ENCODE measurements at places on chromosomes 6 and 20. TPM values are rescaled to one million over a fixed set of nuclear protein-coding genes. Genes with fewer than 3 reads are reported as not detected.
A peak's percentile ranks its signal among the peaks of the same experiment; 100 is the strongest.

- H3K36me3 ChIP-seq: no peaks in the 10 kb centered on the region
- no peak for DNase-seq
- H3K27ac ChIP-seq: no peak overlapping the region
- no peaks in the 10 kb centered on the region for H3K4me1 ChIP-seq
- no peaks in the 10 kb centered on the region for H3K27me3 ChIP-seq
These were observed 243.8 kb downstream of the TBC1D32 start for GRCh38 chr6:121090492-121090891.

DNA sequence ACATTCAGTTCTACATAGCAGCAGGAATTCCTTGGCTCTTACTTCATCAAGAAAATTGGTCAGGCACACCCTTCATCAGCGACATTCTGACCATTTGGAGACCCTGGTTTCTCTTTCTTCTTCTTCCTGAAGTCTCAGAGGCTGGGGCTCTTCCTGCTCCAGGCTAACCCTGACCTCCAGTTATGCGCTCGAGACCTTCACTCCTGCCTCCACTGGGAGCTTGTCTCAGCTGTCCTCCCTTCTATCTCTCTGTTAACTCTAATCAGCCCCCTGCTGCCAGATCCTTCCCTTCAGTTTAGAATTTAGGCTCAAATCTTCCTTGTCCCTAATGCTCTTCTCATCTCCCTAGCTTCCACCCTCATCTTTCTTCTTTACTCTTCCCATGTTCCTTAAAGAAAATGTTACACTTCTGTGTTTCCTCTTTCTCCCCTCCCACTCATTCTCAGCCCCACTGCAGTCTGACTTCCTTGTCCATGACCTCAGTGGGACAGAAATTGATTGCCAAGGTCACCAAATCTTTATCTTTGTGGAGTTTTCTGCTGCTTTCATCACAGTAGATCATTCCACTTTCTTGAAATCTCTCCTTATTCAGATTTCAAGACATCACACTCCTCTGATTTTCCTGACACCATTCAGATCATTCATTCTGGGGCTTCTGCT, 8.4 kb upstream of the HLA-DOA start:
- H3K4me3 ChIP-seq: no peak overlapping the region
- H3K4me1 ChIP-seq: peaks cover 11% of the 10 kb centered on the region
- peak overlapping the region; percentile 80 for H3K27ac ChIP-seq
- H3K36me3 ChIP-seq: no peaks in the 10 kb centered on the region
- DNase-seq: no peak

DNA sequence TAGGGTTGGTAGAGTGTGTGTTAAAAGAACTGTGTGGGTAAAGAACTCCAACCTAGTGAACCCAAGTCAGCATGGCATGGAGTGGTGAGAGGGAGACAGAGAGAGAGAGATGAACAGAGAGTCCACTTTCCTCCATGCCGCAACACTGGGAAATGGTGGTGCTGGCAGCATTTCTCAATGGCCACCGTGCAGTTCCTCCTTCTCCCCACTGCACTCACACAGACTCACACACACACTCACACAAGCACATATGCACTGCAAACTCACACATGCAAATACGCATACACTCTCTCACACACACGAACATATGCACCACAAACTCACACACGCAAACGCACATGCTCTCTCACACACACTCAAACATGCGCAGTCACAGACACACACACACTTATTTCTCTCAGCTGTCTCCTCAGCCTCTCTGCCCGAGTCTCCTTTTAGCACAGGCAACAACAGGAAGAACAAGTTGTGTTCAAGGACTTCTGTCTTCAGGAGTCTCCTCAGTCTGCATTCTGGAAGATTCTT, 66.5 kb upstream of the LY86 start:
- no peak overlapping the region for H3K4me3 ChIP-seq
- no peaks in the 10 kb centered on the region for H3K36me3 ChIP-seq
- no peak for DNase-seq
- H3K27me3 ChIP-seq: peaks cover 28% of the 10 kb centered on the region

DNA sequence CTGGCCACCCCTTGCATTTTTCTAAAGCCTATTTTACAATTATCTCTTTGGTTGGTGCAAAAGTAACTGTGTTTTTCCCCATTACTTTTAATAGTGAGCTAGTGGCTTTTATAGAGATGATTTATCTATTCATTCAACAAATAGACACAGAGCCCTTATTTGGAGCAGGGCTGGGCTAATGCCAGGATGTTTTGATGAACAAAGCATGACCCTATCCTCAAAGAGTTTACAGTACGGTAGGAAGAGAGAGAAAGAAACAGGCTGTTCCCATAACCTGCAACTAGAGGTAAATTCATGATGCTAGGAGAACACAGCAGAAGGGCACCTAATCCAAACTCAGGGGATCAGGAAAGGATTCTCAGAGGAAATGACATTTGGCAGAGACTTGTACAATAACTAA, 37.3 kb upstream of the UST start:
- H3K36me3 ChIP-seq: no peaks in the 10 kb centered on the region
- no peak for DNase-seq
- H3K27me3 ChIP-seq: no peaks in the 10 kb centered on the region
- H3K4me3 ChIP-seq: no peak overlapping the region

GRCh38 chr6:6401401-6401800, 80.9 kb upstream of the F13A1 start:
- no peak overlapping the region for H3K4me3 ChIP-seq
- H3K27me3 ChIP-seq: no peaks in the 10 kb centered on the region
- no peaks in the 10 kb centered on the region for H3K36me3 ChIP-seq
- DNase-seq: no peak
- no peak overlapping the region for H3K27ac ChIP-seq
- H3K4me1 ChIP-seq: no peaks in the 10 kb centered on the region

GRCh38 chr20:33964441-33964840, 29.3 kb upstream of the RALY start:
- H3K4me3 ChIP-seq: no peak overlapping the region
- H3K4me1 ChIP-seq: no peaks in the 10 kb centered on the region
- H3K27me3 ChIP-seq: no peaks in the 10 kb centered on the region
- DNase-seq: no peak
- no peak overlapping the region for H3K27ac ChIP-seq

DNA sequence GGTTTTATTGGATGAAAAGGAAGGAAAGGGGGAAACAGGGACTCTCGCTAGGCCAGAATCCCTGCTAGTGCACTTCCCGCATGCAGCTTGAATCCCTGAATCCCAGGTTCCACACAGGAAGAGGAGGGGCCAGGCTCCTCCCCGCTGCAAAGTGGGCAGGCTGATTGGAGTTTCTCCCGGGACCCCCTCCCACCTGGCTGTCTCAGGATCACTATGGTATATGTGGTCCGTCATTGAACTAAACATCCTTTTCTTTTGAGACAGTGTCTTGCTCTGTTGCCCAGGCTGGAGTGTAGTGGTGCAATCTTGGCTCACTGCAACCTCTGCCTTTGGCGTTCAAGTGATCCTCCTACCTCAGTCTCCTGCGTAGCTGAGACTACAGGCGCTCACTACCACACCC, 70.7 kb downstream of the FAM50B start:
- DNase-seq: no peak
- no peak overlapping the region for H3K4me3 ChIP-seq
- no peaks in the 10 kb centered on the region for H3K27me3 ChIP-seq
- H3K4me1 ChIP-seq: no peaks in the 10 kb centered on the region

- H3K27me3 ChIP-seq: no peaks in the 10 kb centered on the region
- H3K4me1 ChIP-seq: peaks cover 29% of the 10 kb centered on the region
- peak overlapping the region; percentile 88 for H3K27ac ChIP-seq
- no peak for DNase-seq
These were observed 2.2 kb downstream of the HMGA1 start for GRCh38 chr6:34238585-34239499.

- peaks cover 18% of the 10 kb centered on the region for H3K4me1 ChIP-seq
- peak overlapping the region; percentile 80 for H3K27ac ChIP-seq
- H3K27me3 ChIP-seq: no peaks in the 10 kb centered on the region
- DNase-seq: no peak
These were observed 24.3 kb upstream of the IER3 start for GRCh38 chr6:30768634-30769087.

- H3K4me3 ChIP-seq: no peak overlapping the region
- no peaks in the 10 kb centered on the region for H3K36me3 ChIP-seq
- H3K4me1 ChIP-seq: no peaks in the 10 kb centered on the region
- H3K27me3 ChIP-seq: no peaks in the 10 kb centered on the region
These were observed 16.3 kb downstream of the IRAK1BP1 start for GRCh38 chr6:78883651-78884050.

GRCh38 chr6:70415247-70415646, 1.9 kb downstream of the FAM135A start:
- H3K27ac ChIP-seq: peak overlapping the region; percentile 93
- no peaks in the 10 kb centered on the region for H3K36me3 ChIP-seq
- no peak for DNase-seq
- peaks cover 22% of the 10 kb centered on the region for H3K4me1 ChIP-seq

DNA sequence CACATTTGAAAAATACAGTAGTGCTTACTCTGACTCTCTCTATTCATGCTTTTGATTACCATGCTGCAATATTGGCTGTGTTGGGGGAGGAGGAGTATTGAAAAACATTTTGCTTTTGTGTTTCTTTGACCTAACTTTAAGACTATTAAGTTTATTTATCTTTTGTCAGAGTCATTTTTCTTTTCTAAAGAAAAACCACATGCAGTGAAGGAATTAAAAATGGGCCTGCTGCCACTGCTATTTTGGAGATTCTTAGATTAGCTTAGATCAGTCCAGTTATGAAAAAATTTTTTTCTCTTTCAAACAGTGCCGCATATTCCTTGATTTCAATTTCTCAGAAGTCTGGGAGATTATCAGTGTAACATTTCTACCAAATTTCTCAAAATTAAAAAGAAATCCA, 36.1 kb downstream of the BCKDHB start:
- no peak overlapping the region for H3K27ac ChIP-seq
- H3K27me3 ChIP-seq: no peaks in the 10 kb centered on the region
- DNase-seq: no peak
- H3K4me1 ChIP-seq: peaks cover 30% of the 10 kb centered on the region

- peaks cover 9% of the 10 kb centered on the region for H3K4me1 ChIP-seq
- no peak for DNase-seq
- no peak overlapping the region for H3K4me3 ChIP-seq
These were observed 194.0 kb downstream of the GMPR start for GRCh38 chr6:16432075-16433032.

DNA sequence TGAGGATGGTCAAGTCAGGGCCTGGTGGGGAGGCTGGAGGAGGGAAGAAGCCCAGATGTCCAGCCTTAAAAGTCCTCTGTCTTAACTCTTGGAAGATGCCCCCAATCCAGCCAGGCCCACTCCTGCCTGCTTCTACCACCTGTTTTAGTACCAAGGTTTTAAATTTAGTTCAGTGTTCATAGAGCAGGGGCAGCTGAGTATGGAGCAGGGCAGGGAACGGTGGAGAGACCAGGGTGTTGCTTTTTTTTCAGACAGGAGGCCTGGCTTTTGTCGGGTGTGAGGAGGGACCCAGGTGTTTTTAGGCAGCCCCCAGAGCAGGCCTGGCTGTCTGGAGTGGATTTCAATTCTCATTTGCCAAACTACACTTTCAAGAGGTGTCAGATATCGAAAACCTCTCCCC, 278.8 kb downstream of the CDC5L start:
- H3K4me1 ChIP-seq: no peaks in the 10 kb centered on the region
- DNase-seq: no peak
- H3K36me3 ChIP-seq: no peaks in the 10 kb centered on the region
- no peaks in the 10 kb centered on the region for H3K27me3 ChIP-seq
- no peak overlapping the region for H3K27ac ChIP-seq

- no peaks in the 10 kb centered on the region for H3K27me3 ChIP-seq
- no peak for DNase-seq
- no peaks in the 10 kb centered on the region for H3K36me3 ChIP-seq
- no peak overlapping the region for H3K4me3 ChIP-seq
- H3K4me1 ChIP-seq: no peaks in the 10 kb centered on the region
These were observed 146.2 kb upstream of the MLN start for GRCh38 chr6:33949877-33950435.

GRCh38 chr6:77656999-77657764, 4.3 kb downstream of the MEI4 start:
- no peak for DNase-seq
- no peak overlapping the region for H3K4me3 ChIP-seq
- no peak overlapping the region for H3K27ac ChIP-seq
- H3K27me3 ChIP-seq: no peaks in the 10 kb centered on the region
- no peaks in the 10 kb centered on the region for H3K36me3 ChIP-seq
- H3K4me1 ChIP-seq: no peaks in the 10 kb centered on the region

DNA sequence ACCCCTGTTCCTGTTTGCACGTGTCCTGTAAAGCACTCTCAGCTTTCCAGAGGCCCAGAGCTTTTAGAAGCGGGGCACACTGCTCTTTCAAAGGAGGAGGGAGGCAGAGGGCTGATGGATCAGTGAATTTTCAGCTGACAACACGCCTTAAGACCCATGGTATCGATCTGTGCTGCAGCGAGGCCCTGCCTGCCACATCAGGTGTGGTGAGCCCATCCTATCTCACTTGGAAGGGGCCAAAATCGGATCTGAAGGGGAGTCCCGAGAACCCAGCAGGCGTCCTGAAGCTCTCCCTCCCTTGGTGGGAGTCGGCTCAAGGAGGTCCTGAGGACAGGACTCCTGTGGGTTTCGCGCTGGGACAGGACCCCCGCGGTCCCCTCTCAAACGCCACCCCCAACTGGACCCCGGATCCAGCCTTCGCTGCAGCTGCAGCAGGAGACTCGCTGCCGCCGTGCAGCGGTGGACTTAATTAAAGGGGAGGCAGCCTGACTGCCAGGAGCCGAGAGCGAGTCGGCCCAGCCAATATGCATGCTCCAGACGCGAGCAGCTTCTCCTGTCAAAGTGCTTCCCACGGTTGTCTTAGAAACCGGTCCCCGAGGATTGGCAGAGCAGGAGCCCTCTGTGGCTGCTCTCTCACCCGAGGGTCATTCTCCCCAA, 580.0 kb upstream of the ZNF337 start:
- DNase-seq: no peak
- H3K27ac ChIP-seq: no peak overlapping the region
- no peaks in the 10 kb centered on the region for H3K27me3 ChIP-seq
- H3K36me3 ChIP-seq: no peaks in the 10 kb centered on the region
- no peaks in the 10 kb centered on the region for H3K4me1 ChIP-seq

DNA sequence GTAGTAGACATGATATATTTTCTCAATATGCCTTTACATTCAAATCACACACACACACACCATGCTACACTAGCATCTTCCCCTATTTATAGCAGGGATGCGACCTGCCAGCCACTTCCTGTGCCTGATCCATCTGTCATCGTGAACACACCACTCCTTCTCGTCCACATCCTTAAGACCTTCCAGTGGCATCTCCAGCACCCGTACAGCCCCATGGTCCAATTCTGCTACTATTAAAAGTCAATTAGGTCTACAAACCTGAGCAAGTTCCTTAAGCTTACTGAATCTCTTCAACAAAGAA, 54.5 kb downstream of the KIF16B start:
- H3K36me3 ChIP-seq: no peaks in the 10 kb centered on the region
- H3K27me3 ChIP-seq: no peaks in the 10 kb centered on the region
- DNase-seq: no peak
- no peaks in the 10 kb centered on the region for H3K4me1 ChIP-seq
- no peak overlapping the region for H3K27ac ChIP-seq

Gene ECT2L
- not detected for total RNA-seq

Gene C20orf141
- not detected for total RNA-seq

Gene HTR1B
- not detected for total RNA-seq

Gene PRICKLE4
- total RNA-seq: 29.3 TPM

Gene SAMD10
- 5.9 TPM for total RNA-seq

Gene CYP21A2
- total RNA-seq: 0.40 TPM

Gene FAM162B
- 0.55 TPM for total RNA-seq
